Head of caudate nucleus (tissue), 42 donors: ENCODE measurements at places on chromosomes 5 and 9.
A peak's percentile ranks its signal among the peaks of the same experiment; 100 is the strongest.

- no peak for DNase-seq
These were observed 478.1 kb upstream of the WWC1 start for GRCh38 chr5:167813389-167813788.

GRCh38 chr5:138536665-138537315 is 6.2 kb downstream of the ETF1 start:
- no peak for DNase-seq

- peak; percentile 98 for DNase-seq
These were observed at the start of gene SWI5 for GRCh38 chr9:128276008-128276573. SWI5 (plus strand) TSS chr9:128276276.

DNA sequence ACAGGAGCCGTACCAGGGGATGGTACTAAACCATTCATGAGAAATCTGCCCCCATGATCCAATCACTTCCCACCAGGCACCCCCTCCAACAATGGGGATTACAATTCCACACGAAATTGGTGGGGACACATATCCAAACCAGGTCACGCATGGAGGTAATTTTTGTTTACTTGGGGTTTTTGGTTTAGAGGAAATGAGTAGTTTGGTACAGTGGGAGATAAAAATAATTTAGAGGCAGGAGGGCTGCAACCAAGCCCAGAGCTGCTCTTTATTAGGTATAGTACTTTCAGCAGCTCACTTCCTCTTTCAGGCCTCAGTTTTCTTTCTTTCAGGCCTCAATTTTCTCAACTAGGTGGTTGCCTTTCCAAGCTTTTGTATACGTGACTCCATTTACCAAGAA is 23.2 kb downstream of the PRUNE2 start:
- DNase-seq = no peak

DNA sequence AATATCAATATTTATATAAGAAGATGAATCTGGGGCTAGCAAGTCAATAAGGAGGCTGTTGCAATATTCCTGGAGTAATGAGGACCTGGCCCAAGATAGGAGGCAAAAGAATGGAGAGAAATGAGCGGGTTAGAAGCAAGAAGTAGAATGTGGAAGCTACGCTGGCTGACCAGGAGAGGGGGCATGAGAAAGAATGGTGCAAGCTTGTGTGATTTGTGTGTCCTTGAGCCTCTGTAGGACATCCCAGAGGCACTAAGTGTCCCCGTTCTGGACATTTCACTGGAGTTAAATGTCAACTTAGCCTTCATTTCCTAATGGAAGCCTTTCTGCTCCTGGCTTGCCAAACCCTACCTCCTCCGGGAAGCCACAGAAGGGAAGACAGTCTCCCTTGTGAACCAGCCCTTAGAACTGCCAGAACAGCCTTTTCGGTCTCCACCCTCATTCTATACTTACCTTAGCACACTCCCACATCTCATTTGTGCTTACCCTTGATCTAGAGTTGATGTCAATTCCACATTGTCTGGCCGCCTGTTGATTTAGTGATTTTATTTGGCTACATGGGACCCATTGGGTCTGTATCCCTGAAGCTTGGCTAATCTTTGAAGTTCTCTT is 6.7 kb upstream of the PDE6A start:
- no peak for DNase-seq

GRCh38 chr5:7667216-7667767 is 183.6 kb downstream of the CFAP90 start:
- no peak for DNase-seq

GRCh38 chr9:128399861-128400260 is 20.8 kb upstream of the CERCAM start:
- DNase-seq = no peak

DNA sequence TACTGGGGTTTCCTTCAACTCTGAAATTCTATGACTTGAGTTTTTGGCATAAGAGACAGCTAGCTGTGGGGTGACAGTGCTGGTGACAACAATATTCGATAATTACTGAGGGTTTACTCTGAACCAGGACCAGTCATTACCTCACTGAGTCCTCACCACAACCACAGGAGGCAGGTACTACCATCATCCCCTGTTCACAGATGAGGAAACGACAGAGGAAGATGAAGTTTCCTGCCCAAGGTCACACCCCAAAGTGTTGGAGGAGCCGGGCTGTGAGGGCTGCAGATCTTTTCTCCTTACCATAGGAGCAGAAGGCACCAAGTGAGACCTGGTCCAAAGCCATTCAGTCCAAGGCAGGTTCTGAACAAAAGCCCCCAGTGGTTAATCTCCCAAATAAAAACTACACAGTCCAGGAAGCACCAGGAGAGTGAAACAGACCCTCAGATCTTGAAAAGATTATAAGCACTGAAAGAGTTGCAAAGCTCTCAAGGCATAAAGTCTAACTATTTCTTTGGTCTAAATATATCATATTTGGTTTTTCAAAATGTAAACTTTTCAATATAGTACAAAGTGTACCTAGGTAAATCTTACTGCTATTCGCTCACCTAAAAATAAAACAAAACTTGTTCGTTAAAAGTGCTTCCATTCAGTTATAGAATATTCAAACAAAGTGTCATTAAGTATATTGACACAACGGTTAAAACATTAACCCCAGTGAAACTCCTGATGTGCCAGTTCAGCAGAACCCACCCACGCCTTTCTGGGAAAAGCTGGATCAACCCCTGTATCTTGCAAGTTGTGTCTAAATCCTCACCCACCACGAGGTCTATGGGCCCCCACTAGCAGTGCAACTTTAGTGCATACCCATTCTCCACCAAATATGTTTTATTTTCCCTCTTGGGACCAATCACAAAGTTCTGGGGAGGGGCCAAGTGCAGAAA is 82.6 kb upstream of the EQTN start:
- no peak for DNase-seq

DNA sequence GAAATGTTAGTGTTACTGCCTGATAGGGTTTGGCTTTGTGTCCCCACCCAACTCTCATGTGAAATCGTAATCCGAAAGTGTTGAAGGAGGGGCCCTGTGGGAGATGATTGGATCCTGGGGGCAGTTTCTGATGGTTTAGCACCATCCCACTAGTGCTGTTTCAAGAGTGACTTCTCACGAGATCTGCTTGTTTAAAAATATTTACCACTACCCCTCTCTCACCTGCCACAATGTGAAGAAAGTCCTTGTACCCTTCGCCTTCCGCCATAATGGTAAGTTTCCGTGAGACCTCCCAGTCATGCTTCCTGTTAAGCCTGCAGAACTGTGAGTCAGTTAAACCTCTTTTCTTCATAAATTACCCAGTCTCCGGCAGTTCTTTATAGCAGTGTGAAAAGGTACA is 2.6 kb upstream of the RFX3 start:
- DNase-seq = no peak

- no peak for DNase-seq
These were observed 3.8 kb downstream of the SELENOP start for GRCh38 chr5:42807722-42808447.
